ENCODE measurements at places on chromosomes 1 and 21. TPM values are rescaled to one million over a fixed set of nuclear protein-coding genes. Genes with fewer than 3 reads are reported as not detected.

DNA sequence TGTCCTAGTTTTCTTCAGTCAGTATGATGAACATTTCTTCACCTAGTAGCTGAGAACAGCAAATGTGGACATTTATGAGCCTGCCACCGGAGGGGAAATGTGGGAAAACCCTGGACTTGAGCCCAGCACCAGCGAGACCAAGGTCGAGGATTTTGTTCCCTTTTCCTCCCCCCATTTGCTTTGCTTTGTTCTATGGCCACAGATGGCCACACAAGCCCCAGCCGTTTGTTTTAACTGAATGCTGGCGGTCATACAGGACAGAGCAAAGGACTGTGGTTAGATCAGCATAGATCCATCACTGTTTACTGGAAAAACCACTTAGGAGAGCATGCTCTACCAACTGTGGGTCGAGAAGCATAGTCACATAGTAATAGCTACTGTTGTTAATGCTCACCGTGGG is 20.9 kb downstream of the SH2D2A start:
- no peak for DNase-seq

GRCh38 chr1:156652131-156652991 is 10.4 kb downstream of the BCAN start:
- DNase-seq, result peak; percentile 49

Gene MMP23B
- 0.77 TPM for total RNA-seq

GRCh38 chr1:24754229-24754628 is 9.0 kb downstream of the CLIC4 start:
- no peak for DNase-seq

GRCh38 chr21:26843933-26844257 is 1.3 kb downstream of the ADAMTS1 start:
- no peak for DNase-seq

- DNase-seq, result no peak
Observed at GRCh38 chr1:20112279-20113000, 6.9 kb downstream of the PLA2G2D start.

- no peak for DNase-seq
Observed at GRCh38 chr1:47837056-47837830, 159.9 kb downstream of the TRABD2B start.

DNA sequence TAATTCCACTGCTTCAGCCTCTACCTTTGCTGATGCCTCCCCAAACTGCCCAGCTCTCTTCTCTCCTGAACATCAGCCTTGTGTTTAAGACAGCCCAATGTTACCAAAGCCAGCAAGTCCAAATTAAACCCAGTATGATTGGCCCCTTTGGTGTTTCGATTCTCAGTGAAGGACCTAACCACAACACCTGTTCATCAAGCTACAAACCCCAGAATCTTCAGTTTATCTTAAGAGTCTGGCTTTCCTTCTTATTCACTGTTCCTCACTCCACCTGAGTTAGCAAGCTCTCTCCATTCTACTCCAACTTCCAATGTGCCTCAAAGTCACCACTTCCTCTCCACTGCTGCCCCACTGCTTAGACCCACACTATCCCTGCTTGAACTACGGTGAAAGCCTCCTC is 25.5 kb upstream of the ITPKB start:
- no peak for DNase-seq

GRCh38 chr1:101059945-101060542 is 34.5 kb upstream of the DPH5 start:
- DNase-seq, result no peak

Measured in activated CD4-positive, alpha-beta T cell treated with anti-CD3 and anti-CD28 coated beads for 36 hours (primary cell).